ENCODE measurements at places on chromosomes 2 and 18.

DNA sequence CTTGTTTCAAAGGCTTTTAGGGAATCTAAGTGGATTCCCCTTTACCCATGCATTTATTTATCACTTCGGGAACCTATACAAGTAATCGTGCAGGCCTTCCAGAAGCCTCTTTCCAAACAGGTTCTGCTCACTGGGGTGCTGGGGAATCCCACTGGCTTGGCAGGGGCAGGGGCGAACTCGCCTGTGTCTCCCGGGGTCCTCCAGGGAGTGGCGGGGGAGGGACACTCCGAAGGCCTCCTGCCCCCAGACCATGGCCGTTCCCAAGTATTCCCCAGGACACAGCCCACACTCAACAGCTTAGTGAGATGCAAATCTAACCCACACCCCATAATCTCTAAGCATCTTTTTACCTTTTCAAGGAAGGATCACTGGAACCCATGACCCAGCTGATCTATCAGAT lies 6.5 kb downstream of the DNMT3A start:
- no peak for DNase-seq
- H3K27ac ChIP-seq, result no peak overlapping the region
- H3K27me3 ChIP-seq, result no peaks in the 10 kb centered on the region
- H3K4me1 ChIP-seq, result peaks cover 4% of the 10 kb centered on the region
- H3K36me3 ChIP-seq, result no peaks in the 10 kb centered on the region
- H3K4me3 ChIP-seq, result no peak overlapping the region

GRCh38 chr18:10936176-10937053 lies 213.0 kb downstream of the PIEZO2 start:
- H3K4me1 ChIP-seq, result no peaks in the 10 kb centered on the region
- DNase-seq, result no peak
- no peaks in the 10 kb centered on the region for H3K27me3 ChIP-seq
- H3K27ac ChIP-seq, result no peak overlapping the region

- H3K27ac ChIP-seq, result no peak overlapping the region
- no peak overlapping the region for H3K4me3 ChIP-seq
- no peak for DNase-seq
- H3K36me3 ChIP-seq, result no peaks in the 10 kb centered on the region
Observed at GRCh38 chr18:48723016-48723415, 184.2 kb downstream of the CTIF start.

GRCh38 chr2:168466190-168466737 lies 10.2 kb downstream of the CERS6 start:
- DNase-seq, result no peak
- no peaks in the 10 kb centered on the region for H3K4me1 ChIP-seq
- no peaks in the 10 kb centered on the region for H3K27me3 ChIP-seq
- no peaks in the 10 kb centered on the region for H3K36me3 ChIP-seq

GRCh38 chr2:18169121-18169892 lies 290.8 kb downstream of the KCNS3 start:
- H3K4me3 ChIP-seq, result no peak overlapping the region
- H3K36me3 ChIP-seq, result no peaks in the 10 kb centered on the region
- no peak overlapping the region for H3K27ac ChIP-seq
- H3K27me3 ChIP-seq, result no peaks in the 10 kb centered on the region
- H3K4me1 ChIP-seq, result no peaks in the 10 kb centered on the region
- no peak for DNase-seq

DNA sequence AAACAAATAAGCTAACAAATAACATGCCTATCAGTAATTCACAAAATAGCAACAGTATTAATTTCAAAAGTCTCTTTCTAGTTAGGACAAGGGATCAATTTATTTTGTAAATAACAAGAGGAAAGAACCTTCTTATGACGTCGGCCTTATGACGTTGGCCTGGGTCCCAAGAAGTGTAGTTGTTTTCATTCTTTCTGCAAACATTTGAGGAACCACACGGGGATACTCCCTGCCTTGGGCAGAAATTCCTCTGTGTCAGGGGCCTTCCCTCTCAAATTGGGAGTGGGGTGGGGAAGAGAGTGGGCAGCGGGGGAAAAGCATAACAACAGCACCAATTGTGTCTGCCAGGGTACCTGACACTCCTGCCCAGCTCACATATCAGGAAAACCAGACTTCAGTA lies 1.3 kb downstream of the CCDC68 start:
- no peak overlapping the region for H3K27ac ChIP-seq
- H3K27me3 ChIP-seq, result no peaks in the 10 kb centered on the region
- H3K36me3 ChIP-seq, result no peaks in the 10 kb centered on the region
- DNase-seq, result no peak

DNA sequence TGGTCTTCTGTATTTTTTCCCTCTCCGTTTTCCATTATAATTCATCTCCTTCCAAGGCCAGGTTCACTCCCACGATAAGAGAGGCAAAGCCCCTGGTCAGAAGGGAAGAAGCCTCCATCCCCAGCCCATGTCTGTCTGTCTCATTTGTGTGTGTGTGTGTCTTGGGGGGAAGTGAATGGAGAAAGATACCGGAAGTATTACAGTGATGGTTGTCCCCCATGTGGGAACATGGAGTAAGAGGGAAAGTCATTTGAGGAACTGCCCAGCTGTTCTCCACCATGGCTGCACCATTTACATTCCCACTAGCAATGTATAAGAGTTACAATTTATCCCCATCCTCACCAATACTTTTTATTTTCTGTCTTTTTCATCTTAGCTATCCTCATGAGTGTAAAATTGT lies 113.6 kb upstream of the ATP8B1 start:
- no peak overlapping the region for H3K27ac ChIP-seq
- H3K36me3 ChIP-seq, result no peaks in the 10 kb centered on the region
- no peaks in the 10 kb centered on the region for H3K4me1 ChIP-seq

DNA sequence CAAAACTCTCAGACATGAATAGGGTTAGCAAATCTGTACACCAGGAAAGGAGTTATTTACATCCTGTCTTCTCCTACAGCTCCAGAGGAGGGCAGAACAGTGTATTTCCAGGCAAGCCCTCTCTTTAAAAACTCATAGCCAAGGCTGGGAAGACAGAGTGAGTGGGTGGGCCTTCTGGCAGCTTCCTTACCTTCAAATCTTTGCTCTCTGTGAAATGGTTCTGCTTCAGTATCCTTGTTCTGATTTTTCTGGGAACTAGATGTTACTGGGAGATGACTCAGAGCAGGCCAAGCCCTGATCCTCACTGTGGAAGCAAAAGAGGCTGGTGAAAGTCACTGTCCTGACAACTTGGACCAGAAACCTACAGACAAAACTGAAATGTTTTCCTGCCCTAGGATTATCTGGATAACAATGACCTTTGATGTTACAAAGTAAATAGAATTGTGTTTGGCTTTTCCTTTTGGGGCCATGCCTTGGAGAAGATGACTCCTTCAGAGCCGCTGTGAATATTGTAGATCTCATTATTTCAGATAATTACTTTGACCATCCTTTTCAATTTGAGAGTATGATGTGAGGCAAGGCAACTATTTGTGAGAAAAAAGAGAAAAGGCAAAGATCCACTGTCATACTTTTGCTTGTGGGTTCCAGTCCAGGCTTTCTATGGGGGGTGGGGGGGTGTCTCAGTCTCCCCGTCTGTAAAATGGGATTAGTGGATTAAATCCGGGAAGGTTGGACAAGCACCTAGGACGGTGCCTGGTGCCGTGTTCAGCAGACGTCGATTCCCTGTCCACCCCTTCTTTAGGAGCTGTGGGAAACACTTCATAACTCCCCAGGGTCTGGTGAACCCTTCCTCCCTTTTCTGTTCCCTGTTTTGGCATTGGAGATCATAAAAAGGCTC lies 644 bp upstream of the QPCT start:
- H3K4me3 ChIP-seq, result peak overlapping the region; percentile 56
- DNase-seq, result peak; percentile 42
- H3K36me3 ChIP-seq, result no peaks in the 10 kb centered on the region
- no peaks in the 10 kb centered on the region for H3K27me3 ChIP-seq

GRCh38 chr2:46498681-46499080 lies 19.3 kb downstream of the TMEM247 start:
- no peak overlapping the region for H3K27ac ChIP-seq
- no peaks in the 10 kb centered on the region for H3K27me3 ChIP-seq
- H3K4me1 ChIP-seq, result no peaks in the 10 kb centered on the region
- H3K36me3 ChIP-seq, result no peaks in the 10 kb centered on the region
- no peak overlapping the region for H3K4me3 ChIP-seq

DNA sequence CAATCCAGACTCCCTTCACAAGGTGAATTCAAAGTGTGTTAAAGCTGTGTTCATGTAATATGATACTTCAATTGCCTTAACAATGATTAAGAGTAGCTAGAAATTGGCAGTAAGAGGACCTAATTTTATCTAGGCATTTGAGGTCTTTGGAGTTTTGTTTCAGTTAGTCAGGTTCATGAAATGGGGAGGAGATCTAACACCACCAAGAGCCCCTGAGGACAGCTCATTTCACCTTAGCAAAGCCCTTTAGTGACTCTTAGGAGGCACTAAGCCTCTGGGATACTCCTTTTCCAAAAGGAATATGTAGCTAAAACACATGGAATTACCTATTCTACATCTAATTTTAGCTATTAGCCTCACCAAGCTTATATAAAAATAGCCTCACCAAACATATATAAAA lies 716.5 kb upstream of the RAB6C start:
- H3K4me3 ChIP-seq, result no peak overlapping the region
- no peak overlapping the region for H3K27ac ChIP-seq
- H3K36me3 ChIP-seq, result no peaks in the 10 kb centered on the region
- no peaks in the 10 kb centered on the region for H3K4me1 ChIP-seq

GRCh38 chr18:6741232-6741663 lies 11.7 kb downstream of the ARHGAP28 start:
- no peaks in the 10 kb centered on the region for H3K4me1 ChIP-seq
- peak; percentile 67 for DNase-seq
- H3K27ac ChIP-seq, result peak overlapping the region; percentile 69
- H3K36me3 ChIP-seq, result no peaks in the 10 kb centered on the region
- H3K27me3 ChIP-seq, result no peaks in the 10 kb centered on the region
- H3K4me3 ChIP-seq, result no peak overlapping the region

DNA sequence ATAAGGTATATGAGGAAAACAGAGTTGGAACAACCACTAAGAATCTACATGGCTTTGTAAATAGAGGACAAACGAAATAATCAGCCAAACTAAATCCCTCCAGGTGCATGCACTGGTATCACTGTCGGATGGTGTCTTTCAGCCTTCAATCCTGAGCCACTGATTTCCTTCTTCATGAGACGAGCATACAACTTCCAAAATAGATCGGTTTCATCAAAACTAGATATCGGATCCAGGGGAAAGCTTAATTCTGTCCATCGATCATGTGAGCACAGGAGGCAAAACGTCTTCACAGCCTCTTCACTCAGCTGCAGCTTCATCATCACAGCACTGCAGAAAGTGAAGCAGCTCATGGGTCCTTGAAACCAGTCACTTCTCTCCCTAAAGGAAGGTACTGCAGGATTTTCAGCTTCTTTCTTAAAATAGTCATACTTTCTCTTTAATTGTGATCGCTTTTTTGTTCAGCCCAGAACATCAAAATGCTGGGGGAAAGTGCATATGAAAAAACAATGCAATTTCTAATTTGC lies 80.5 kb downstream of the DTNB start:
- H3K27ac ChIP-seq, result no peak overlapping the region
- H3K4me1 ChIP-seq, result no peaks in the 10 kb centered on the region
- no peak for DNase-seq
- no peak overlapping the region for H3K4me3 ChIP-seq
